ENCODE measurements at places on chromosomes 6 and 20.

- DNase-seq: no peak
Observed at GRCh38 chr6:49782725-49783124, 4.4 kb downstream of the PGK2 start.

DNA sequence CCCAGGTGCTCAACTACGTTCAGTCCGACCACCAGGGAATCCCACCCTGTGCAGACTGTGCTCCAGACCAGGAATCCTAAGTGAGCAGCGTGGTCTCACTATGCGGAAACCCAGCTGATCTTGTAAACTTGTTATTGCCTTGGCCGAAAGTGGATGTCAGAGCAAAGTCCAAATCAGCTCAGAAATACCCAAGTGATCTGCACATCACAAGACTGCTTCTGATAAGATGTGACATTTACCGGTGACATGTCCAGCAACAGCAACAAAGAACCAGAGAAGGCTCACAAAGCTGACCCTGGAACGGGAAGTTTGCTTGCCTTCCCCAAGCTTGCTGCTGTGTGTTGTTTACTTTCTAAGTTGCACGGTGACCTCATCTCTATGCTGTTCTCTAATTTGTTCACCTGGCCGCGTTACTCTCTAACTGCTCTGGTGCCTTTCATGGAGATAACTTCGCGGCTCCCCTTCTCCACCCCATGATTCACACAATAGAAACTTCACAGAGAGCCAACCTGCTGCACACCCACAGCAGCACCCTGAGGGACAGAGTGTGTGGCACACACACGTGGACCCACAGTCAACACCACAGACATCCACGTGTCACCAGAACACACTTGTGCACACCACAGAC, 1.7 kb downstream of the BNIP5 start:
- DNase-seq: no peak

DNA sequence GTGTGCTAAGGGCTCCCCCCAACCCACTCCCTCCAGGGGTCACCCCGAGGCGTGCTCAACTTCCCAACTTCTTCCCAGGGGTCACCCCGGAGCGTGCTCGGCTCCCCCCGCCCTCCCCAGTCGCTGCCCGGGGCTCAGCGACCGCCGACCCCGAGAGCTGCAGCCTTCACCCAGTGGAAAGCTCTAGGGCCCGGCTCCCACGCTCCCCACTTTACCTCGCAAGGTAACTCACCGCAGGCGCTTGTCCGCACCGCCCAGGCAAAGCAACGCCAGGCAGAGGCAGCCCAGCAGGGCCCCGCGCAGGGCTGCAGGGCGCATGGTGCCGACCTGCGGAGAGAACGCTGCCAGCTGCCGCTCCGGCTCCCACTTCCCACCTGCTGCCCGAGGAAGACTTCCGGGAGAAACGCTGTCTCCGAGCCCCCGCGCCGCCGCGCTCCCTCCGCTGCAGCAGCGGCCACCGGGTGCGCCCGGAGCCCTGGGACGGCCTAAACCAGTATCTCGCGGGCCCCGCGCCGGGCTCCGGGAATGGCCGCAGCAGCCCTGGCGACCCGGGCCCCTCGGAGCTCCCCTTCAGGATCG, 396 bp downstream of the RNASET2 start:
- DNase-seq: no peak

DNA sequence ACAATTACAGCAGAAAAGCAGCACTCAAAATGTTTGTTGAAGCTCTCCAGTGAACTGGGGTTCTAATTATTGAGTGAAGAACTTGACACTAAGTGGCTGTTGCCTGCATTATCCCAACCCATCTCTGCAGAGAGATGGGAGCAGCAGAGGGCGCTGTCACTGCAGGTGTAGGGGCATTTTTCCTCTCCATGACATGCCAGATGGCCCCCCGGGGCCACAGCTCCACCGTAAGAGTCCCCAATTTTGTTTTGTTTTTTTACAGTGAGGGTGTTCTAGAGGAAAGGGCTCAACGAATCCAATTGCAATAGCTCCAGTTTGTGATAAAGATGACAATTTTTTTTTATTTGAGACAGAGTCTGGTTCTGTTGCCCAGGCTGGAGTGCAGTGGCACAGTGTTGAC, 1.9 kb upstream of the FUCA2 start:
- no peak for DNase-seq

DNA sequence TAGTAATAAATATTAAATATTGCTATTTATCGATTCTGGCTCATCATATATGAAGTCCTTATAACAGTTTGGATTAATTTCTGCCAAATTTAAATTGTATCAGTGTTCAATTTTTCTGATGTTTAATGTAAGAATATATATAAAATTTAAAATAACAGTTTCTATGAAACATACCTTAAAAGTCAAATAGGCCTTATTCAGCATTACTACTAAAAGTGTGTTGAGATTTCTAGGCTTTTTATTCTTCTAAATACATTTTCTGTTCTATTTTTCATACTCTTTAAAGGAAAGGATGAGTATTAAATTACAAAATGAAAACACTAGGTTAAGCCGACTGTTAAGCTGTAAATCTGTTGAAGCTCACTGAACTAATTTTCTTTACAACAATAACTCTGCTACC, 13.6 kb downstream of the PERP start:
- no peak for DNase-seq

DNA sequence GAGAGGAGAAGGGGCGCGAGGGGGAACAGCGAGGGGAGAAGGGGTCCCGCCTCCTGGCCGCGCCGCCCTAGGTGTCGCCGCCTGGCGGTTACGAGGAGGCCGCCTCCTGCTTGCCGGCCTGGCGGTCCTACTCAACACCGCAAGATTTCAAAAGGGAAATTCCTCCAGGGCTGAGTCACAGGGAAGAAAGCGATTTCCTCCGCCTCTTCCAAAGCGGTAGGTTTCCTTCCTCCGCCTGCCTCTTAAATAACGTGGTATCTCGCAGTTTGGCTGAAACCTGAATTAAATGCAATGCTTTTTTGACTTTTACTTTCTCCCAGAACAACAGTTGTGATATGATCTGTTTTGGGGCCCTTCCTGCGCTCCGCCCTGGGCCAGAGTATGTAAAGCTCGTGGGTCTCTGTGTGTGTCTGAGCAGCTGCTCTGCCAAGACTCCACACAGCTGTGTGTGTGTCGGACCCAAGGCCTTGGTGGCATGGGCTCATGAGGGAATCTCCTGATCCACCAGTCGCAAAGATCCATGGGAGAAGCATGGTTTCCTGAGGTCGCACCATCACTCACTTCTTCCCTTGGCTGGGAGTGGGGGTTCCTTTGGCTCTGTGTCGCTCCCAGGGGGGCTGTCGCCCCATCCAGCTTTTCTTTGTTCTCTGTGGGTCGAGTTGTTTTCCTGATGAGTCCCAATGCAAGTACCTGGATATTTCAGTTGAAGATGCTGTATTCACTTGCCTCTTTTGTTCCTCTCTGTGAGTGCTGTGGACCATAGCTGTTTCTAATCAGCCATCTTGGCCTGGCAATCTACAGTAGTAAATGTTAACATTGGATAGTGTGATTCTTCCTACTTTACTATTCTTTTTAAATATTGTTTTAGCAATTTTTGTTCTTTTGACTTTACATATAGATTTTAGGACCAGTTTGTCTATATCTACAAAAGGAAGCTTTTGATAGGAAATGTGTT, 31.6 kb upstream of the NOTCH4 start:
- peak; percentile 71 for DNase-seq

DNA sequence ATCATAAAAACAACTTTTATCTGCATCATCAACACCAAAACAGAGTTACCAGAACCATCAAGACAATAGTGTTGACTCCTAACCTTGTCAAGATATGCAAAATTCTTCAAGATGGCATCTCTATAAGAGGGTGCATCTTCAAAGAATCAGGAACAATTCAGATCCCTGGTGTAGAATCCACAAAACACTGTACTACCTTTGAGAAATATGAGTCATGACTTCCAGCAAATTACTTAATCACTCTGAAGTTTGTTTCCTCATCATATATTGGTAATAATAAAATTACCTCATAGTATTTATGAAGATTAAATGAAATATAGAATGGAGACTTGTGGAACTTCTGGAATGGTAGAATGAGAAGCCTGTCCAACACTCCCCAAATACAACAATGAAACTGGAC, 221.3 kb upstream of the SUPT3H start:
- DNase-seq: no peak

DNA sequence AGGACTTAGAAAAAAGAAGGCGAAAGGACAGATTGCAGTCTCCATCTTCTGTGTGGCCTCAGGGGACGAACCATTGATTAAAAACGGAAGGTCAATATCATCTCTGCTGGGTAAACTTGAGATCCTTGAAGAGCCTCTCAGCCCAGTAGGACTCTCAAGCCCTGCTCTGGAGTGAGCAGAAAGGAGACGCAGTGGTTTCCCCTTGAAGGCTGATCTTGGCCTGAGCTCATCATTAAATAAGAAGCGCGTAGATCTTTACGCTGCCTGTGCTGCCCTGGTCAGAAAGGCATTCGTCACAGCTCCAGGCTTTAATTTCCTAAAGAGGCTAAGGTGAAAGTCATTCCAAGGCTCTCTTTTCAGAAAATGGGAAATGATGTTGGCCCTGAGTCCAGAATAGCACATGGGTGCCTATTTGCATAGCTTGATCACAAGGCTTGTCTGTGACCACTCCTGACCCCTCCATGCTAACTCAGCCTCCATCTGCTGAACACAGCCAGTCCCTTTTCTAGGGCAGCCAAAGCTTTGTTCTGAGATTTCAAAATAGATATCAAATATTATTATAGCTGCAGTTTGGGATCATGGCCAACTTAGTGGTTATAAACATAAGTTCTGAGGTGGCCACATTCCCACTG, 29.3 kb upstream of the XRN2 start:
- no peak for DNase-seq

DNA sequence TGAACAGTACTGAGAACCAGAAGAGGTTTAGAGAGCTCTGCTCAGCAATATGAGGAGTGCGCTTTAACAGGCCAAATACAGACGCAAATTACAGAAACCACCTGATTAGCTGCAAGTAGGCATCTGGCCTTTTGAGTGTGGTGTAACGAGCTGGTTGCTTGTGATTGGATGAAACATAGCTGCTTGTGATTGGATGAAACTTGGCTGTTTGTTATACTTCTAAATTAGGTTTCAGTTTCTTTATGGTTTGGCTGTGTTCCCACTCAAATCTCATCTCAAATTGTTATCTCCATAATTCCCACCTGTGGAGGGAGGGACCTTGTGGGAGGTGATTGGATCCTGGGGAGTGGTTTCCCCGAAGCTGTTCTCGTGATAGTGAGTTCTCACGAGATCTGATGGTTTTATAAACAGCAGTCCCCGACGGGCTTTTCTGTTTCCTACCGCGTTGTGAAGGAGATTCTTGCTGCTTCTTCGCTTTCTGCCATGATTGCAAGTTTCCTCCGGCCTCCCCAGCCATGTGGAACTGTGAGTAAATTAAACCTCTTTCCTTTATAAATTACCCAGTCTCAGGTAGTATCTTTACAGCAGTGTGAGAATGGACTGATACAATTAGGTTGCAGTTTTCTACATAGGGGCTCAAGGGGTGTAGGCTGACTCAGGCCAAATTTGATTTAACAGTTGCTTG, 655.9 kb upstream of the MAN1A1 start:
- no peak for DNase-seq

DNA sequence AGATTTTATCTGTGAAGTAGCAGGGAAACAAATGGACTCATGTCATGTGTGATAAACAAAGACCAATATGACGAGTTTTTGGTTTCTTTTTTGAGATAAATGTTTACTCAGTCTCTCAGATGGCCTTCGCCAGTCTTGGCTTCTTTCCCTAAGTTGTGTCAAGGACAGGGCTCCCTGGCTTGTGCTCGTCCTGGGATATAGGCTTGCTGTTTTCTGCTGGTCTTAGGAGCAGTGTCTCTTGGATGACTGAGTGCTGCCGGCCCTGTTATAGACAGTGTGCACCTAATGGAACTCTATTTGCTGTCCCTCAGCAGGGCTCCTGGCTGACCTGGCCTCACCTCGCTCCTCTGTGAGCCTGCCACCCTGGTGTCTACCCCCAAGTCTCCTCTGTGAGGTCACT, 324.1 kb upstream of the SYNCRIP start:
- no peak for DNase-seq

DNA sequence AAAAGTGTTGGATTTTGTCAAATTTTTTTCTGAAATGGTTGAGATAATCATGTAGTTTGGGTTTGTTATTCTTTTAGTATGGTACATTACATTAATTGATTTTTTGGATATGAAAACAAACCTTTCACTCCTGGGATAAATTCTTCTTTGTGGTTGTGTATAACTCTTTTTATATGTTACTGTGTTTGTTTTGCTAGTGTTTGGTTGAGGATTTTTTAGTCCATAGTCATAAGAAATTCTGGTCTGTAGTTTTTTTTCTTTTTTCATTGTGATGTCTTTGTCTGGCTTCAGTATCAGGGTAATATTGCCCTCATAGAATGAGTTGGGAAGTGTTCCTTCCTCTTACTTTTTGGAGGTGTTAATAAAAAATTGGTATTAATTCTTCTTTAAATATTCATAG, 122.2 kb upstream of the ATXN1 start:
- no peak for DNase-seq

GRCh38 chr20:59672576-59672975, 68.2 kb downstream of the PHACTR3 start:
- no peak for DNase-seq

DNA sequence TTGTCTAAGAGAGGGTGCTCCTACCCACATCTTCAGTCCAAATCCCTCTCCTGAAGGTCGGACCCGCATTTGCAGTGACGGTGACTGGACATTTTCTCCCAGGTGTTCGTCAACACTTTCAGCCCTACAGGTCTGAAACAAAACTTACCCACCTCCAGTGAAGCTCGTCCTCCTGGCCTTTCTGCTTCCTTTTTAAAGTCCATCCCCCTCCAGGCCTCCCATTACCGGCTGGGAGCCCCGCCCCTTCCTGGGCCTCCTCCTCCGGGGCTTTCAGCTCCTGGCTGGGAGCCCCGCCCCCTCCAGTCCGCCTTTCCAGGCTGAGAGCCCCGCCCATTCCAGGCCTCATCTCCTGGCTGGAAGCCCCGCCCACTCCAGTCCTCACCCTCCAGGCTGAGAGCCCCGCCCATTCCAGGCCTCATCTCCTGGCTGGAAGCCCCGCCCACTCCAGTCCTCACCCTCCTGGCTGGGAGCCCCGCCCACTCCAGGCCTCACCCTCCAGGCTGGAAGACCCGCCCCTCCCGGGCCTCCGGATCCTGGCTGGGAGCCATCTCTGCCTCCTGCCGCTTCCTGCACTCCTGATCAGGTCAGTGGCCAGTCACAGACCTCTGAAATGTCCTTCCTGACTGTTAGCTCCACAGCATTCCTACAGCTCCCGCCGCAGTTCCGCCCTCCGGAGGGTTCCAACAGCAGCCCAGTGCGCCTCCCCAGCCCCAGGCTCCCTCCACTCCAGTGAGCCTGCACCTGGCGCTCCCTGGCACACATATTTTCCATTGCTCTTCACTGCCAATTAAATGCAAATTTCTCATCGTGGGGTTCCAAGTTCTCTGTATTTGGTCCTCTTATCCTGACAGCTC, 98.5 kb downstream of the LY86 start:
- DNase-seq: peak; percentile 95

Measured in heart right ventricle (tissue), 16 donors.